ENCODE measurements at places on chromosomes 6 and 20.

- DNase-seq: no peak
Observed at GRCh38 chr6:161378115-161378514, 104.3 kb upstream of the AGPAT4 start.

GRCh38 chr6:87858440-87858839 is 156.4 kb upstream of the AKIRIN2 start:
- no peak for DNase-seq

GRCh38 chr20:49608752-49609670 is 41.1 kb upstream of the PTGIS start:
- peak; percentile 88 for DNase-seq

- no peak for DNase-seq
Observed at GRCh38 chr6:78861509-78861908, 5.8 kb upstream of the IRAK1BP1 start.

DNA sequence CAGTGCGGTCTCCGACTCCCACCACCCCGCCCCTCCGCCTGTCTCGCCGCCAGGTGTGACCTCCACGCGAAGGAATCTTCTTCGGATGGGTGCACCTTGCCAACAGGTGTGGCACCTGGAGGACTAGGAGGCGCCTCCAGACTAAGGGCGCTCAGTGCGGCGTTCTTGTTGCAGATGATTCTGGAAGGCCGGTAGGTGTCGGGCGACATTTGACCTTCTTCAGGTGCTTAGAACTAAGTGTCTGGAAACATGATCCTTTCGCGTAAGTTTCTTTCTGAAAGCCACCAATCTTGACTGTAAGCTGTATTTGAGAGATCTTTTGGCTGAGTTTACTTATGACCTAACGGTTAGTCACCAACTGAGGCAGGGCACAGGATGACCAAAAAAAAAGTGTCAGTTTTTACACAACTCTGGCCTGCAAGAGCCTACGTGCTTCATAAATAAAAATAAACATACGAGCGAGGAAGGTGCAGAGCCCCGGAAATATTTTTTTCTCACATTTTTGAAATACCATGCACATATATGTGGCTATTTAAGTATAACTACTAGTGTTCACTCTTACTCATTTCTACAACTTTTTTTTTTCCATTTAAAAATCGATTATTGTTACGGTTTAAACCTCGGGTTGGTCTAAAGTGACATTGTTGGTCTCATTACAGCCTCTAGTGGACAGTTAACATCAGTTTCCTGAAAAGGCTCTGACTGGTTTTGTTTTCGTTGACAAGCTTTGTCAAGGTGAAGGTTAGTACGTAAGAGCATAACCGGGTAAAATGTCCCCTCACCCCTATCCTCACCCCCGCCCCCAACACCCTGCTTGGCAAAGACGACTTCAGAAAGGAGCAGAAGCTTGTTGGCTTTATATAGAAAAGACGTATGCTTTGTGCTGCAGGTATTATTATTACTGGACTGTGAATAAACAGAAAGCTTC is 1.6 kb upstream of the ATXN1 start:
- DNase-seq: peak; percentile 83

GRCh38 chr6:111995404-111995803 is 58.5 kb upstream of the CCN6 start:
- DNase-seq: no peak

- no peak for DNase-seq
Observed at GRCh38 chr6:110671447-110671846, 143.8 kb downstream of the CDK19 start.

DNA sequence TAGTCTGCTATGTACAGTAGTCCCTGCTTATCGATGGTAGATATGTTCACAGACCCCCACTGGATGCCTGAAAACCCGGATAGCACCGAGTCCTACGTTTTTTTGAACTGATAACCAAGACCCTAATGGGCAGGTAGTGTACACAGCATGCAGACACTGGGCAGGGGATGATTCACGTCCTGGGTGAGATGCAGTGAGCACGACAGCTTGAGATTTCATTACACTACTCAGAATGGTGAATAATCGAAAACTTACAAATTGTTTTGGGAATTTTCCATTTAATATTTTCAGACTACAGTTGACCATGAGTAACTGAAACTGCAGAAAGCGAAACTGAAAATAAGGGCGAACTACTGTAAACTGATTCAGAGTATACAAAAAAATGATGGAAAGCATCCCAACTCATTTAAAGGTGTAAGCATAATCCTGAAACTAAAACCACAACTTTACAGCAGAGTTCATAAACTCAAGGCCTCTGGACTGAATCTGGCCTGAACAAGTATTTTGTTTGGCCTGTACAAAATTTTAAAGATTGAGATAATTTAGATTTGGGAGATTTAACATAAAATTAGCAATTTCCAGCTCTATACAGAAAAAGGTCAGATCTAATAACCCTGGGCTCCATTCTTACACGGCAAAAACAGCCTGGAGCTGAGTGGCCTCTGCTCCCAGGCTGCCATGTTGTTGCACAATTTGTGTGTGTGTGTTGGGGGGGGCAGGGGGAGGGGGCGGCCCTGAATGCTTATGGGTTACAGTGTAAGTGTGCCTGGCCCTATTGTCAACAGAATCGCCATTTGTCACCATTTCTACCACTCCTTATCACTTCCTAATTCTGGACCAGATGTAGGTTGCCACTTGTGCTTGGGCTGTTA is 34.9 kb downstream of the RNF24 start:
- peak; percentile 80 for DNase-seq

GRCh38 chr6:17984399-17984798 is 3.0 kb downstream of the KIF13A start:
- no peak for DNase-seq

DNA sequence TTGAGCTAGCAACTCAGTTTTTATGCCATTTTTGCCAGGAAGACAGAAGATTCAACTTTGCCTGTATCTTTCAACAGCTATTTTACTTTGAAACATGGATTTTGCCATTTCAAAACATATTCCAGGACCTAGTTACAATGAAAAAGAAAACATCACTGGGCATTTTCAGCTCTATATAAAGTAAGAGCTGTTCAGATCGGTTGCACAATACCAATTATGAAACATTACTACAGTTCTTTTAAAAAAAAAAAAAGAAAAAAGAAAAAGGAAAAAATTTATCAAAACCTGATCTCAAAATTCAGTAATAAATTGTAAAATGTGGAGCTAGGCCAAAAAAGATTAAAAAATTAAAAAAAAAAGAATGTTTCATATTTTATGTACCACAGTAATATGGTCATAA is 15.6 kb downstream of the BCLAF1 start:
- DNase-seq: no peak

GRCh38 chr6:128841518-128841917 is 41.4 kb upstream of the LAMA2 start:
- DNase-seq: no peak

DNA sequence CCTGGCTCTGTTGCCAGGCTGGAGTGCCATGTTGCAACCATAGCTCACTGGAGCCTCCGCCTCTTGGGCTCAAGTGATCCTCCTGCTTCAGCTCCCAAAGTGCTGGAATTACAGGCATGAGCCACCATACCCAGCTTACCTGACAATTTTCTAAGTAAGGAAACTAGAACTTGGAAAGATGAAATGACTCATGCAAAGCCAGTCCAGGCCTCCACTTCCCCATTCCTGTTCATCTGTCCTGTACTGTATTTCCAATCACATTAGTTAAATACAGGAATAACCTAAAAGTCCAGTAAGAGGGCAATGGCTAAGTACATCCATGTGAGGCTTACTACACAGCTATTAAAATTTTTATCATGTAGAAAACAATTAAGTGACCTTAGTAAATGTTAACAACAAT is 8.3 kb upstream of the ADGB start:
- DNase-seq: no peak

DNA sequence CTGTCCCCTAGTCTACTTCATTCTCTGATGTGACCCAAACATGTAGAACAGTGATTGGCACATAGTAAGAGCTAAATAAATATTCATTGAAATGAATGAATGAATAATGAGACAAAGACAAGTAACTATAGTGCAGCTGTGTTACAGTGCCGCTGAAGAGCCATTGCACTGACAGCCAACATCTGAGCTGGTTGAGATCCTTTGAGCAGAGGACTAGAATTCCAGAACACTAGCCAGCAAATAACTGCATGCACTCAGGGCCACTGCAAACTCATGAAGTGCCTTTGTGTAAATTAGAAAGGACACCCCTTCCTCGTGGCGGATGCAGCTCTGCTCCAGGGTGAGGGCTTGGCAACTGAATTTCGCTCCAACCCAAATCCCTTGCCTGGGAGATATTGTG is 230.3 kb upstream of the CDYL start:
- DNase-seq: no peak

GRCh38 chr6:139313784-139314545 is 22.2 kb upstream of the TXLNB start:
- DNase-seq: peak; percentile 45

DNA sequence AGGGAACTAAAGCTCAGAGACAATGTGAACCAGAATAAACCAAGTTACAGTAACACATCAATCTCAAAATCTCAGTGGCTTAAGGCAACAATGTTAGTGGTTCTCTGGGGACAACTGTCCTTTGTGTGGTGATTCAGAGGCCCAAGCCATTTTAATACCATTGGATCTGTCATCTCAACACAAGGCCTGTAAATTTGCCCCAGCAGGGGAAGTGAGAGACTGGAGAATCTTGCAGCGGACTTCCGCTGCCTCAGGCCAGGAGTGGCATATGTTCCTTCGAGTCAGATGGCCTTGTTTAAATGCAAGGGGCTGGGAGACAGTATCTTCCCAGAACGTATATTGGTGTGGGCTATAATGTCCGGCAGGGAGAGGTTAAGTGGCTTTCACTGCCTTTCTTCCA is 126.0 kb downstream of the CD83 start:
- peak; percentile 38 for DNase-seq

GRCh38 chr20:63955281-63955826 is 862 bp downstream of the UCKL1 start:
- DNase-seq: peak; percentile 61

GRCh38 chr20:7841971-7842310 is 98.3 kb downstream of the HAO1 start:
- no peak for DNase-seq

GRCh38 chr20:45947110-45947866 is 12.8 kb downstream of the PCIF1 start:
- no peak for DNase-seq

- DNase-seq: no peak
Observed at GRCh38 chr6:3460253-3460652, 3.4 kb upstream of the SLC22A23 start.

DNA sequence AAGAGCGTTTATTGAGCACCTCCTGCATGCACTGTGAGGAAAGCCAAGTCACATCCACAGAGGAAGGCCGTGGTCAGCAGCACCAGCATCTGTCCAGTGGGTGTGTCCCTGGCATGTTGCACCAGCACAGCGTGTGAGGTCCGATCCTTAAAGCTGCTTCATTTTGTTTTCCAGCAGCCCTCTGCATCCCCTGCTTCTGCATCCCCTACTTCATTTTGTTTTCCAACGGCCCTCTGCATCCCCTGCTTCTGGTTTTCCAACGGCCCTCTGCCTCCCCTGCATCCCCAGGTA is 147.8 kb downstream of the SYCP2 start:
- no peak for DNase-seq

- no peak for DNase-seq
Observed at GRCh38 chr6:134447883-134448387, 130.0 kb upstream of the SGK1 start.

DNA sequence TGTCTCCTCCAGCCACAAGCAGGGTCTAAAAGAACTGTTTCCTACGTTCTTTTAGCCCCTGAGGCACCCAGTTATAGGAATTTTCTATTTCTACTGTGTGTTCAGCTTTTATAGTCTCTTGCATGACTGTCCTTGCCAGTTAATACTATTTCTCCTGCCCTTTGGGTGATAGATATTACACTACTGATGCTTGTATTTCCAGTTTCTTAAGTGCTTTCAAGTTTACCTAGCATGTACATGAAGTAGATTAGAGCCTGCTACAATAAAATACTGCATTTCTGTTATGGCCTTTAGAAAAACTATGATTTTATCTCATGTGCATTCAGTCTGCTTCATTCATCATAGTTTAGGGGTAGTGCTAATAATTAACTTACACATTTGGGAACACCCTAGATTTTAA is 89.6 kb downstream of the FOXO3 start:
- DNase-seq: no peak

GRCh38 chr20:32635764-32636163 is 38.0 kb downstream of the C20orf203 start:
- no peak for DNase-seq

GRCh38 chr20:11376998-11377397 is 540.7 kb upstream of the BTBD3 start:
- no peak for DNase-seq

GRCh38 chr20:24762791-24763350 is 186.2 kb upstream of the CST7 start:
- DNase-seq: no peak

DNA sequence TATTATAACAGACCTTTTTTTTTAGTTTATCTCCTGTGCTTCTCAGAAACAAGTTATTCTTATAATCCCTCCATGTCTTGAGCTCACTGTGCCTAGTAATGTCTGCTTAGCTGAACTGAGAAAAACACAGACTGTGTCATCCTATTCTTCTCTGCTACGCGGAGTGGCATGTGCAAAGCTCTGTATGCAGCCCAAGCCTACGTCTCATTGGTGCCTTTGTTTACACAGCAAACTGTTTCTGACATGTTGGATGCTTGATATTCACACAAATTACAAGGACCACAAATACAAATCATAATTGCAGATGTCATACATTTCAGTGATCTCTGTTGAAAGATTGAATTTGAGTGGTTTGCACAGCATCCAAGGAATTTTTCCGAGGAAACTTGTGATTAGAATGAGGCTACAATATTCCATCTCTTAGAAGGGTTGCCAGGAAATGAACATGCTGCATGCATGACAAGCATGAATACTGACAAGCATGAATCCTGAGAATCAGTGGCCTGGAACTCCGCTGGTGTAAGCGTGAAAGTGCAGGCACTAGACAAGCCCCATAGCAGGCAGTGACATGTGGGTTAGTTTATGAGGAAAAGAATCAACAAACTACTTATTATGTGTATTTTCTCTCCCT is 128.4 kb upstream of the SGK1 start:
- DNase-seq: no peak

DNA sequence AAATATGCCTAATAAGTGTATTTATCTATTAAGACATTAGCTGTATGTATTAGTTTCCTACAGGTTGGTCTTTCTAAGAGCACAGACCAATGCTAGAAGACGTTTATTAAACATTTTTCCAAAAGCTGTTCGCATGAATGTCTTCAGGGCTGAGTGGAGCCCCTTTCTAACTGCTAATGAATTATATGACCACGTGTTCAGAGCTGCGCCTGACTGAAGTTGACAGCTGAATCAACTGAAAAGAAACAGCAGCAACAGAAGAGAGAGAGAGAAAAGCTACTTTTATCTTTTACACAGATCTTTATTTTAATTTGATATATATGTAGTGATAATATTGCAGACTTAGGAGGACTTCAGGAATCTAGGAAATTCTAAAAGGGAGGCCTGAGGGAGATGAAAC is 75.2 kb upstream of the ARID1B start:
- DNase-seq: no peak

- no peak for DNase-seq
Observed at GRCh38 chr6:31689249-31690110, 8.6 kb upstream of the LY6G5C start.

DNA sequence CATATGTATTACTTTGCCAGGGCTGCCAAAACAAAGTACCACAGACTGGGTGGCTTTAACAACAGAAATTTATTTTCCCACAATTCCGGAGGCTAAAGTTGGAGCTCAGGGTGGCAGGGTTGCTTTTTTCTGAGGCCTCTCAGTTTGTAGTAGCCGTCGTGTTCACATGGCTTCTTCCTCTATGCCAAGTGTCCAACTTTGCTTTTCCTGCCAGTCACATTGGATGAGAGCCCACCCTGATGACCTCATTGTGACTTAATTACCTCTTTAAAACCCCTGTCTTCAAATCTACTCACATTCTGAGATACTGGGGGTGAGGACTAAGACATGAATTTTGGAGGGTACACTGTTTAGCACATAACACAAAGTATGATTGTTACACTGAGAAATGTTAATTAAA is 9.9 kb upstream of the ECT2L start:
- DNase-seq: no peak

Data from RPMI8226 (cell line).